GM23338 (cell line): ENCODE measurements at places on chromosomes 1 and 21. TPM values are rescaled to one million over a fixed set of nuclear protein-coding genes. Genes with fewer than 3 reads are reported as not detected.

- H3K4me1 ChIP-seq = no peaks in the 10 kb centered on the region
- no peak overlapping the region for H3K4me3 ChIP-seq
- H3K27ac ChIP-seq = no peak overlapping the region
- no peaks in the 10 kb centered on the region for H3K36me3 ChIP-seq
- DNase-seq = no peak
- no peaks in the 10 kb centered on the region for H3K27me3 ChIP-seq
Observed at GRCh38 chr1:195529881-195530280, 1078.4 kb downstream of the KCNT2 start.

GRCh38 chr1:217135569-217135915 lies 412.3 kb upstream of the ESRRG start:
- H3K4me3 ChIP-seq = peak overlapping the region; percentile 86
- peak; percentile 31 for DNase-seq
- H3K36me3 ChIP-seq = no peaks in the 10 kb centered on the region
- no peak overlapping the region for H3K27ac ChIP-seq

DNA sequence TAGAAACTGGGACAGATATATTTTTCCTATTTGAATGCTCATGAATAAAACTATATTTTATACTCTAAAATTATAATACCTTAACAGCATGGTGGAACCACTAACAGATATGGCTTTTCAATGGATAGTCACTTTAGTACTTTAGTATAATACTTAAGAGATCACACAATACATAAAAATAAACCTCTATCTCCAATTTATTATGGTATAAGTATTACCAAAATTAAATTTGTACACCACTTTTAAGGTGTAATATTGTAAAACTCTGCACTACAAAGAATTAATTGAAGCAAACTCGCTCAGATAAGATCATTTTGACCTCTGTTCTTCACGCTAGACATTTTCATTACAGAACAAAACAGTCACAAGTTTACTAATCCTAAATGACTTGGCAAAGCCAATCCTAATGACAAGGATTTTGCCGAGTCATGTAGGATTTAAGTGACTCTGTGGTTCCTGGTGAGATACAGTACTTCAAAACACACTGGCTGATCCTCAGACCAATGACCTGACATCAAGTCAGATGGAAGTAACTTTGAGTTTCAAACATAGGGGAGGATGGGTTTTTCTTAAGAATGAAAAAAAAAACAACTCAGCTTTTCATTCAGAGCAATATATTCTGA lies 200.6 kb downstream of the SMYD3 start:
- no peaks in the 10 kb centered on the region for H3K36me3 ChIP-seq
- no peak overlapping the region for H3K4me3 ChIP-seq
- DNase-seq = peak; percentile 20
- peaks cover 5% of the 10 kb centered on the region; the same call in 1 of the 2 replicates for H3K4me1 ChIP-seq
- no peak overlapping the region for H3K27ac ChIP-seq

GRCh38 chr1:226827968-226828513 lies 42.4 kb upstream of the PSEN2 start:
- H3K4me1 ChIP-seq = peaks cover 11% of the 10 kb centered on the region
- no peaks in the 10 kb centered on the region for H3K27me3 ChIP-seq
- H3K36me3 ChIP-seq = no peaks in the 10 kb centered on the region

GRCh38 chr21:39103689-39104088 lies 79.6 kb downstream of the PSMG1 start:
- H3K4me1 ChIP-seq = peaks cover 10% of the 10 kb centered on the region; the same call in 1 of the 2 replicates
- no peaks in the 10 kb centered on the region for H3K27me3 ChIP-seq
- H3K36me3 ChIP-seq = no peaks in the 10 kb centered on the region
- H3K4me3 ChIP-seq = no peak overlapping the region

GRCh38 chr21:31505975-31506374 lies 153.5 kb upstream of the SOD1 start:
- no peak overlapping the region for H3K4me3 ChIP-seq
- no peaks in the 10 kb centered on the region for H3K36me3 ChIP-seq
- peaks cover 16% of the 10 kb centered on the region for H3K4me1 ChIP-seq
- peak; percentile 23 for DNase-seq

GRCh38 chr1:1371364-1371745 lies 3.7 kb downstream of the AURKAIP1 start:
- H3K27me3 ChIP-seq = no peaks in the 10 kb centered on the region
- DNase-seq = no peak
- H3K36me3 ChIP-seq = no peaks in the 10 kb centered on the region
- no peak overlapping the region for H3K4me3 ChIP-seq
- no peak overlapping the region for H3K27ac ChIP-seq

DNA sequence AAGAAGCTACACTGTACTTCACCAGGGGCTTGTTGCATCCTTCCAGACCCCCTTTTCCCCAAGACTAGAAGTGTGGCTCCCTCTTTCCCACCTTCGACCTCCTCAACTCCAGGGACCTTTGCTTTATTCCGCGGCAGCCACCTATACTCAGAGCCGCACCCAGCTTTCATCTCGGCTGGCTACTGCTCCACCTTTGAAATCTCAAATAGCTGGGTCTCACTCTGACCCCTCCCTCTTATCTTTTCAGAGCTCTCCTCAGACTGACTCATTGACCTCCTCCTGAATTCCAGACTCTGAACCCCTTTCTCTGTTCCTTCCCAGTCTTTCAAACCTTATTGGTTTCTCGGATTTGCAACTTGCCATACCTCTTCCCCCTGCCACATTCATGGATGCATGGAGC lies 144.7 kb upstream of the JUN start:
- no peak for DNase-seq
- no peaks in the 10 kb centered on the region for H3K4me1 ChIP-seq
- no peaks in the 10 kb centered on the region for H3K36me3 ChIP-seq

- H3K36me3 ChIP-seq = no peaks in the 10 kb centered on the region
- no peak overlapping the region for H3K27ac ChIP-seq
- H3K4me3 ChIP-seq = no peak overlapping the region
- H3K4me1 ChIP-seq = no peaks in the 10 kb centered on the region; the same call in 1 of the 2 replicates
- no peaks in the 10 kb centered on the region for H3K27me3 ChIP-seq
Observed at GRCh38 chr1:231971397-231972110, 345.0 kb downstream of the DISC1 start.

DNA sequence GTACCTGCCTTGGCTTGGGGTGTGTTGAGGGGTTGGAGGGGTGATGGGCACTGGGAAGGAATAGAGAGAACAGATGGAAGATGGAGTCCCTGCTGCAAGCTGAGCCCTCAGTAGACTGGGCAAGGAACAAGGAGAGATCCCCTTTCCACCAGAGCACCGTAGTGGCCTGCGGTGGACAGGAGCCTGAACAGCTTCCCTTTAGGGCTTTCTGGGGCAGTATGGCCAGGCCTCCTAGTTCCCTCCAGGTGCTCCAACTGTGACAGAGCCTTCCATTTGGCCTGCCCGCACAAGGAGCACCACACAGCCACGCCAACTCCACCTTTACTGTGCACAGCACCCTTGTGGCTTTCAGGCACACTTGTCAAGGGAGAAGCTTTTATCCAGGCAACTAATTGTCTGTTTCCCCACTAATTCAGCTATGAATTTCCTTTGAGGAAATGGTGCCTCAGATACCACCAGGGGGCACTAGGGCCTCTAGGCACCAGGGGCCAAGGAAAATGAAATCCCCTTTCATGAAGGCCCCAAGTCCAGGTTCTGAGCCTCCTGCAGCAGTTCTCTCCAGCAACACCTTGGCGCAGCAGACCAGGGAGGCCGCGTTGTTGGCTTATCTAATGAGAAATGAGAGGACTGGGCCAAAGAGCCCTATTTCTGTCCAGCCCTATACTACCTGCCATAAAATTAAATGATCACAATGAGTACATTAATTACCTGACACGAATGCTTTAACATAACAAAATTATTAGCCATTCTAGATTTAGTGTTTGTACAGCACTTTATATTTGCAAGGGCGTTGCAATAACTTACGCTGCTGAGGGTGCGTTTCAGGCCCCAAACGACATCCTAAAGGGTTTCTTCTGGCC lies 23.1 kb upstream of the ERI3 start:
- no peaks in the 10 kb centered on the region for H3K36me3 ChIP-seq
- peak; percentile 95 for DNase-seq
- H3K4me3 ChIP-seq = no peak overlapping the region
- H3K27me3 ChIP-seq = no peaks in the 10 kb centered on the region
- peaks cover 6% of the 10 kb centered on the region for H3K4me1 ChIP-seq

- no peaks in the 10 kb centered on the region for H3K4me1 ChIP-seq
- H3K27me3 ChIP-seq = no peaks in the 10 kb centered on the region
- no peak for DNase-seq
- no peak overlapping the region for H3K27ac ChIP-seq
Observed at GRCh38 chr1:155037851-155038441, 4.3 kb downstream of the DCST1 start.

GRCh38 chr21:37849506-37850102 lies 66.7 kb downstream of the KCNJ6 start:
- DNase-seq = peak; percentile 47
- H3K4me1 ChIP-seq = peaks cover 5% of the 10 kb centered on the region
- H3K4me3 ChIP-seq = no peak overlapping the region
- no peaks in the 10 kb centered on the region for H3K27me3 ChIP-seq
- no peak overlapping the region for H3K27ac ChIP-seq
- H3K36me3 ChIP-seq = no peaks in the 10 kb centered on the region

- DNase-seq = peak; percentile 82
- H3K4me3 ChIP-seq = peak overlapping the region; percentile 82
Observed at GRCh38 chr1:159854693-159855192, 7.7 kb downstream of the VSIG8 start.

DNA sequence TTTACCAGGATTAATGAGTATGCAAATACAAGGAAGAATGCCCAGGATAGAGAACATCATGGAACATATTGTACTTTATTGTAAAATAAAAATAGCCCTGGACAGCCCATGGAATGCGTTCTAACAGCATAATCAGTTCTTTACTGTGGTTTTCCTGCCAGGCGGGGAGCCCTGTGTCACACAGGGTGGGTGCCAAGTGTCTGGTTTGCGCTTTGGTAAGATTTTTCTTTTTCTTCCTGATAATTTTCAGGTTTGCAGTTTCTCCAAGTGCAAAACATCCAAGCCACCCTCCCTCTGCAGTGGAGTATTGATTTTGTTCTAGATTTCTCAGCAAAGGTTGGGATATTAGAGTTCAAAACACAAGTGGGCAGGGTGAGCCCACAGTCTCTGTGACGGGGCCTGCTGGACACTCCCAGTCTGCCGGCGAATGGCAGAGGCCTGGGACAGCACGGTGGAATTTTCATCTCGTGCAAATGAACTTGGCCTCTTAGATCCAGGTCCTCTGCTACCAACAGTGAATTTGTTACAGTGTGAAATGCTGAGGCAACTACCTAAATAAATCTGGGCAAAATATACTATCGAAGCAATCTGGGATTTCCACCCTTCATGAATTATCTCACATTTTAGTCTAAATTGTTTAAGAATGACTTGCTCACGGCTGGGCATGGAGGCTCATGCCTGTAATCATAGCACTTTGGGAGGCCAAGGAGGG lies 15.6 kb upstream of the KCNJ15 start:
- H3K27ac ChIP-seq = no peak overlapping the region
- H3K4me1 ChIP-seq = no peaks in the 10 kb centered on the region

DNA sequence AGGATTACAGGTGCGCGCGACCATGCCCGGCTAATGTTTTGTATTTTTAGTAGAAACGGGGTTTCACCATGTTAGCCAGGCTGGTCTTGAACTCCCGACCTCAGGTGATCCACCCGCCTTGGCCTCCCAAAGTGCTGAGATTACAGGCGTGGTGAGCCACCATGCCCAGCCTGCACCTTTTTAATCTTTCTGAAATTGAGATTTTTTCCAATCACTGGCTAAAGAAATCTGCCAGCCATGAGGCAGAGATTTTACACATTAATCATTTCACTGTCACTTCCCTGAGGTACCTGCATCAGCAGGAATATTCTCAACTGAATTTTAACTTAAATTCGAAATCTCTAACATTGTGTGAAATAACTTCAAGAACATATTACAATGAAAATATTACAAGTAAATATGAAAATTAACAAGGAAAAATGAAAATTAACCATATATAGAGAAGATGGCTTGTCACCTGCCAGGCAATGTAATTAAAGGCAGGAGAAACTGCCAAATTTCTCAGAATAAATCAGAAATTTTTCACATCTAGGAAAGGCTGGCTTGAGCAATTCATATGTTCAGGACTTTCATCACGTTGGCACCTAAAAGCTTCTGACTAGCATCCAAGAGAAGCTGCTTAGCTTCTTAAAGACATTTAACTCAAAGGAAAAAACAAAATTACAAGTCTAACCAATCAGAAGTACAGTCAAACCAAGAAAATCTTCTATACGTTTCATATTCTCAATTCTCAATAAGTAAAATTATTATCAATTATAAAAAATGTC lies 5.9 kb downstream of the ANKRD13C start:
- no peak overlapping the region for H3K4me3 ChIP-seq
- no peak for DNase-seq
- H3K27me3 ChIP-seq = no peaks in the 10 kb centered on the region

DNA sequence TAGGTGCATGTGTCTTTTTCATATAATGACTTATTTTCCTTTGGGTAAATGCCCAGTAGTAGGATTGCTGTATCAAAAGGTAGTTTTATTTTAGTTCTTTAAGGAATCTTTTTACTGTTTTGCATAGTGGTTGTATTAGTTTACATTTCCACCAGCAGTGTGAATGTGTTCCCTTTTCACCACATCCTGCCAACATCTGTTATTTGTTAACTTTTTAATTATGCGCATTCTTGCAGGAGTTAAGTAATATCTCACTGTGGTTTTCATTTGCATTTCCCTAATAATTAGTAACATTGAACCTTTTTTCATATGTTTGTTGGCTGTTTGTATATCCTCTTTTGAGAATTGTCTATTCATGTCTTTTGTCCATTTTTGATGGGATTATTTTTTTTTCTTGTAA lies 1761.9 kb downstream of the PLA2G4A start:
- no peak for DNase-seq
- no peaks in the 10 kb centered on the region for H3K36me3 ChIP-seq

DNA sequence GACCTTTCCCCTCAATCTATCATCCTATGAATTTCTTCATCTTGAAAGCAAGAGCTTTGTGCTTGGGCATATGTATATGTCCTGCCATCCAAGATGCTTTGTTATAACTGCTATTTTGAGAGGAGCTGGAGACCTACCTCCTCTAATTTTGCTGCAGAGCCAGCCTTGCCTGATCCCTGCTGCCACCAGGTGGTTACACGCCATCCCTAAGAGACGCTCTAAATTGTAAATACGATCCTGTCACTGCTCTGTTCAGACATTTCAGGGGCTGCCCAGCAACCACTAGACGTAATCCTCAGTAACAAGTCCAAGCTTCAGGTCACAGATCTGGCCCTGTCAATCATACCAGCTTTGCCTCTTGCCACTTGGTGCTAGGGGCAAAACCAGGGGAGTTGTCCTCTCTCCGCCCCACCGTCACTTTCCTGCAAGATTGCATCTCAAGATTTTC lies 32.9 kb downstream of the GPA33 start:
- peak; percentile 81 for DNase-seq
- peaks cover 16% of the 10 kb centered on the region; the same call in 1 of the 2 replicates for H3K4me1 ChIP-seq
- no peak overlapping the region for H3K27ac ChIP-seq
- no peaks in the 10 kb centered on the region for H3K27me3 ChIP-seq
- no peak overlapping the region for H3K4me3 ChIP-seq

- peak overlapping the region; percentile 28; the same call in 1 of the 2 replicates for H3K27ac ChIP-seq
- no peak for DNase-seq
- H3K36me3 ChIP-seq = no peaks in the 10 kb centered on the region; the same call in 1 of the 2 replicates
- no peaks in the 10 kb centered on the region for H3K27me3 ChIP-seq
Observed at GRCh38 chr1:45499415-45499769, 481 bp downstream of the CCDC163 start.

B3GALT5 gene
- total RNA-seq = 31.7 and 37.5 TPM in 2 replicates

SAMD13 gene
- total RNA-seq = 3.6 and 4.7 TPM in 2 replicates

CIART gene
- 6.6 and 9.3 TPM in 2 replicates for total RNA-seq

LCE6A gene
- not detected in 2 replicates for total RNA-seq

CACYBP gene
- total RNA-seq = 186 and 209 TPM in 2 replicates

ASPM gene
- 64.9 and 65.4 TPM in 2 replicates for total RNA-seq

GLMN gene
- 30.3 and 36.8 TPM in 2 replicates for total RNA-seq

ASCL5 gene
- 0.54 TPM in 1 of 2 replicates, not detected in the other for total RNA-seq

RAP1A gene
- 16.2 and 23.3 TPM in 2 replicates for total RNA-seq

KLHDC7A gene
- 19.9 and 22.4 TPM in 2 replicates for total RNA-seq

KCNE1 gene
- total RNA-seq = 0.07 TPM in 1 of 2 replicates, not detected in the other

CDA gene
- 1.7 and 2.5 TPM in 2 replicates for total RNA-seq

INAVA gene
- 41.2 and 43.9 TPM in 2 replicates for total RNA-seq
